ENCODE measurements at places on chromosomes 2 and 18. TPM values are rescaled to one million over a fixed set of nuclear protein-coding genes. Genes with fewer than 3 reads are reported as not detected.

DNA sequence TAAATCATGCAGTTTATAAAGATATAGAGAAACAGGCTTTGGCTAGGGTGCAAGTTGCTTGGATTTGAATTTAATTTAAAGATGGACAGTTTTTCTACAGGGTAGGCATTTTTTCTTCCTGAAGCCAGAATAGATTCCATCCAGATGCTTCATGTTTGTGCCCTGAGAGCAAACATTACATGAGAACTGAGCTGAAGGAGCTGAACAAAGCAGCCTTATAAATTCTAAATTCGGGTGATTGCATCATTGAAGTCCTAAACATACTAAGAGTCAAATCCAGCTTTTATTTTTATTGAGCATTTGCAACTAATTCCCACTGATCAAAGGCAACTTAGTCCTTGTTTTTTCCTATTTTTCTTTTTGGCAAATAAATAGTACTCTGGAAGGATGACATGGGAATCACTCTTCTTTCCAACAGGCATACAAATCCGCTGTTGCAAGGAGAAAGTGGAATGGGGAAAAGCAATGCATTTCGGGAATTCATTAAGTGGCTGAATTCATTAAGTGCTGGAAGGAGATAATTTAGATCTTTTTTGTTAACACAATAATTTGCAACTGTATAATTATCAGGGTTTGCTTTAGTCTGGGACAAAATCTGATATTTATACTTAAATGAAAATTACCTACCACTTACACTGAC, 828.0 kb downstream of the SLC4A3 start:
- DNase-seq: no peak

DNA sequence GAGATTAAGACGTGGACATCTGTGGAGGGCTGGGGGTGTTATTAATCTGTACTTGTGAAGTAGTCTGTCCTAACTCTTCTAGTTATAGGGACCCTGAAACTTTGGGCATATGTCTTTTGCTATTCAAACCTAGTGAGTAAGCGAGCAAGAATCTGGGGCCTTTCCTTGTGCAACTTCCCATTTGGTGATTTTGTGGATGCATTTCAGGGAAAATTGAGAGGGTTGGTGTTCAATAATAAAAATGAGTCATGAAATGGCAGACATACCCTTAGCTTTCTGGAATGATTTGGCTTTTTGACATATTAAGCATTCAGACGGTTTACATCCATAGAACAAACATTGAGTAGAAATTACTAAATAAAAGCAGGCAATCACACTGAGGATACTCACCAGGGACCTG, 17.0 kb downstream of the COL4A4 start:
- DNase-seq: no peak

DNA sequence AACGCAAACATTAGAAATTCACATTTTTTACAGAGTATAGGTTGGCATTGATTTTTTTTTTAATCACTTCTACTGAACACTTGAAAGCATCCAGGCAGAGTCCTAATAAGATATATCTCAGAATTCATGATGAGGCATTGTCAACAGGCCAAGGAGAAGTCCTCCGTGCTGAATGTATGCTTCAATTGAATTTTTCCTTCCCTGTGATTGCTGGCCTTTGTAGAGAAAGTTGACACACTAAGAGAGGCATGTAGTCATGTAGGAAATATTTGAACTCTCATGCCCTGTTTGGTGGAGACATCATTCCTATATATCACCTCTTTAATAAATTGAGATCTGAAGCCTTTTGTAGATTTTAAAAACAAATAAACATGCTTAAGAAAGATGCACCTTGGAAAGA, 844.9 kb downstream of the CPS1 start:
- DNase-seq: no peak

DNA sequence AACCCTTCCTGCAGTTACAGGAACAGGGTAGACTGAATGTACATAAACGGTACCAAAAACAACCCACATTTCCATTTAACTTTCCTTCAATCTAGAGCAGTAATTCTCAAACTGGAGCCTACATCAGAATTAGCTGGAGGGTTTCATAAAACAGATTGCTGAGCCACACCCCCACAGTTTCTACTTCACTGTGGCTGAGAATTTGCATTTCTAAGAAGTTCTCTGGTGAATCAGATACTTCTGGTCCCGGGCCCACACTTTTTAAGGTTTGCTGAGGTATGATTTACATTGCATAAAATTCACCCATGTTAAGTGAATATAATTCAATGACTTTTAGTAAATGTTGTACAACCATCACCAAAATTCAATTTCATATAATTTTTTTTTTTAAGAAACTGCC, 113.7 kb downstream of the SRBD1 start:
- no peak for DNase-seq

- no peak for DNase-seq
Measured at GRCh38 chr2:188785061-188785460, 189.1 kb upstream of the COL3A1 start.

The QPCT gene
- 1.2 TPM for total RNA-seq

DNA sequence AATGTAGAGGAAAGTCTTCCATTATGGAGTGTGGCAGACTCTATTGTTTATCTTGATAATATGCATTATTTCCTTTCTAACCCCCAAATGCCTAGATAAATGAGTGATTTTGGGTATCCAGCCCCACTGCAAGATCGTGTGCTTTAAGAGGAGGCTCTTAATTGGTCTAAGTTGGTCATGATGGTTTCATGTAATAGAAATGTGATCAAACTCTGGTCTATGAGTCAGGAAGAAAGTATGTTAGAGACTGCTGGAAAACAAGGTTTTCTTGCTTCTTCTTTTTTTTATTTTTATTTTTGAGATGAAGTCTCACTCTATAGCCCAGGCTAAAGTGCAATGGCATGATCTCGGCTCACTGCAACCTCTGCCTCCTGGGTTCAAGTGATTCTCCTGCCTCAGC, 344.5 kb upstream of the TNP1 start:
- DNase-seq: no peak

Measured in chondrocyte (in vitro differentiated cells).